ENCODE measurements at places on chromosomes 1 and 21. TPM values are rescaled to one million over a fixed set of nuclear protein-coding genes. Genes with fewer than 3 reads are reported as not detected.

DNA sequence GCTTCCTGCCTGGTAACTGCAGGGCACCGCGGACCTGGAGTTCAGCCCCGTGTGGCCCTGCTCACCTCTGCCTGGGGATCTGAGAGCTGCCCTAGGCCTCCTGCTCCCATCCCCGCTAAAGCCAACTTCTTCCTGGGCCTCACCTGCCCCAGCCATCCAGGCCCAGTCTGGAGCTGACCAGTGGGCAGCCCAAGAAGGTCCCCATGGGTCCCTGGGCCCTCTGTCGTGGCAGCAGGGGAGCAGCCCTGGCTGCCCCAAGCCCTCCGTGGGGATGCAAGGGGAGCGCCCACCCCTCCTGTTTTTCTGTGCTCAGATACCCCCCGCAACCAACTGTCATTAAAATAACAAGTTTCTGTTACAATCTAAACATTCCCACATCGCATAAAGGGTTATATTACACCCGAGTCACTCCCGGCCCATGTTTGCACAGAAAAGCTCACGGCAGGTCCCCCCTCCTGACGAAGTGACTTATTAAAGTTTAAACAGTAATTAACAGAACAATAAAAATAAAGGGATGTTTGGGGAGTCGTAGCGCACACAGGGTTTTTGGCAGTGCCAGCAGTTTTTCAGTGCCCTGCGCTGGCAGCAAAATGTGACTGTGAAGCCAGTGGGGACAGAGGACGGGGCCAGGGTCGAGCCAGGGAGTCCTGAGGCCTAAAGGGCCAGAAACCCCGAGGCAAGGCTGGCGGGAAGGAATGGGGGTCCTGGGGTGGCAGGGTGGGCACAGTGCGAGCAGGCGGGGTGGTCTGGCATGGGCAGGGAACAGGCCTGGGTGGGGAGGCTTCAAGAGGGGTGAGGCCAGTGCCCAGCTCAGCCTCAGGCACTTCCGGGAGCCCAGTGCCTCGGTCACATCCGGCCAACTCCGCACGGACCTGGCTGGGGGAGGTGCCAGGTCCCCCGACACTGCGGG is 121.5 kb downstream of the CASZ1 start:
- no peak for DNase-seq

GRCh38 chr1:209012443-209013196 is 570.9 kb upstream of the CAMK1G start:
- DNase-seq: no peak

DNA sequence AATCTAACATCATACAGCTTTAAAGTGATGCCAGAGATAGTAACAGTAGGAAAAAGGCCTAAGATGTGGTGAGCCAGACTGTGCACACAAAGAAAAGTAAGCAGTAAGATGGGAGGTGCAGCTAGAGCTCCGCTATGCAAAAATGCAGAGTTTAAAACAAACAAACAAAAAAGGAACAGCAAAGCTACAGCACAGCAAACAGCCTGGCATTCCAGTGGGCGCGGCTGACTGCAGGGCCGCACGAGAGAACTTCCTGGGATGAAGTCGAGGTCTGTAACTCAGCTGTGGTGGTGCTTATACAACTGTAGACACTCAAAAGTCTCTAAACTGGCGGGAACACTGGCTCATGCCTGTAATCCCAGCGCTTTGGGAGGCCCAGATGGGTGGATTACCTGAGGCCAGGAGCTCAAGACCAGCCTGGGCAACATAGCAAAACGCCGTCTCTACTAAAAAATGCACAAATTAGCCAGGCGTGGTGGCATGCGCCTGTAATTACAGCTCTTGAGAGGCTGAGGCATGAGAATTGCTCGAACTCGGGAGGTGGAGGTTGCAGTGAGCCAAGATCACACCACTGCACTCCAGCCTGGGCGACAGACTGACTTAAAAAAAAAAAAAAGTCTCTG is 30.1 kb downstream of the PRDM15 start:
- DNase-seq: no peak

- no peak for DNase-seq
Measured at GRCh38 chr1:116904791-116905320, 4.9 kb upstream of the PTGFRN start.

GRCh38 chr1:30691480-30691879 is 31.9 kb downstream of the MATN1 start:
- no peak for DNase-seq

GRCh38 chr1:84247425-84248220 is 53.9 kb upstream of the SAMD13 start:
- no peak for DNase-seq

DNA sequence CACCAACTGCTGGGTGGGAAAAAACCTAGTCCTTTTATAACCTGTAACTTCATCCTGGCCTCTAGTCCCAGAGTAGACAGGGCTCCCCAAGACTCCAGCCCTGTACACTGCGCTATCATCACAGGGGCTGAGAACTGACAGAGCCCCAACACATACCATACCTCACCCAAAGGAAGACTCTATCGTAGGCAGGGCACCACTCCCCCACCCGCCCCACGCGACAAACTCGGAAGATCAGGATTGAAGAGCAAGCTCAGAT is 15.8 kb downstream of the INPP5B start:
- DNase-seq: no peak

DNA sequence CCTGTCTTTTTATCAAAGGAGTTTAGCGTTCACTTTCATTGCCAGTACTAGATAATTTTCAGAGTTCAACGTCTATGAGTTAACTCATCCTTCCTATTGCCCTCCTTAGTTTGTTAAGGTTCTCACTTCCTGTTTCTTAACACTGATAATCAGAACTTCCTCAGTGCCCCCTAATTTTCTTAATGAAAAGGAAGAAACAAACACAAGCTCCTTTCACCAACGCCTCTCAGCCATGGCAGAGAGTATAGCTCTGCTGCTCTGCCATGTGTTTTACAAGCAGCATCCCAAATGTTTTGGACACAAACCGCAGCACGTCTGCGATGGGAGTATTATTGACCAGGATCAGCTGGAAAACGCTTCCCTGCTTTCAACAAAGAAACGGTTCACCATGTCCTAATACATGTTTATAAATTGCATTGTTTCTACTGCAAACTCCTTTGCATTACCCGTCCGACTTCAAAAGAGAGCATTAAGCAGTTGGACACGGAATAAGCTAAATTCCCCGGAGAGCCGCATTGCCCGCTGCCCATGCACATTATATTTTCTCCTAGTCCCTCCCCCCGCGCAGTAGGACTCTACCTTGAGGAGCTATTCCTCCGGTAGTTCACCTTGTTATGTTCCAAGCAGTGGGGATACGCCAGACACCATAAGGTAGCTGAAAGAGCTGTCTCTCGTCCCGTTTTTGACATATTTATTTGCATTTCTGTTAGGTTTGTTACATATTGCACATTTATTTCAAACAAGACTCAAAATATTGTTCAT is 561 bp downstream of the OLFM3 start:
- DNase-seq: no peak

DNA sequence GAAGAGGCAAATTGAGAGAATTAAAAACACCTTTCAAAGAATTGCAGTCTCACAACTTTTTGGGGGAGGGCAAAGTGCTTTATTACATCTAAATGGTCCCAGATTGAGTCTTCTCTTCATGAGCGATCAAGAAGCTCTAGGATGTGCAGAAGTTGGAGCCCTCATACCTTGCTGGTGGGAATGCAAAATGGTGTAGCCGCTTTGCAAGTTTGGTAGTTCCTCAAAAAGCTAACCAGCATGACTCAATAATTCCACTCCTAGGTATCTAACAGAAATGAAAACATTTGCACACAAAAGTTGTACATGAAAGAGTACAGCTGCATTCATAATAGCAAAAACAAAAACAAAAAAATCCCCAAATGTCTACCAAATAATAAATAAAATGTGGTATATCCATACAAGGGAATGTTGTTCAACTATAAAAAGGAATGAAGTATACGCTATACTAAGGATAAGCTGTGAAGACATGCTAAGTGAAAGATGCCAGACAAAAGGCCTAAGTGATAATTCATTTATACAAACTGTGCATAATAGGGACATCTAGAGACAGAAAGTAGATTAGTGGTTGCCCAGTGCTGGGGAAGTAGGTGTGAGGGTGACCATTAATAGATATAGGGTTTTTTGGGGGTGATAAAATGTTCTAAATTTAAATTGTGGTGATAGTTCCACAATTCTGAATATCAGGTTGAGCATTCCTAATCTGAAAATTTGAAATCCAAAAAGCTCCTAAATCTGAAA is 55.2 kb downstream of the SELENOF start:
- no peak for DNase-seq

- DNase-seq: no peak
Measured at GRCh38 chr21:45329261-45330074, 41.8 kb upstream of the POFUT2 start.

- DNase-seq: no peak
Measured at GRCh38 chr1:203888807-203889251, 27.4 kb downstream of the SNRPE start.

GRCh38 chr21:46295996-46296752 is 10.0 kb downstream of the YBEY start:
- DNase-seq: peak; percentile 94

DNA sequence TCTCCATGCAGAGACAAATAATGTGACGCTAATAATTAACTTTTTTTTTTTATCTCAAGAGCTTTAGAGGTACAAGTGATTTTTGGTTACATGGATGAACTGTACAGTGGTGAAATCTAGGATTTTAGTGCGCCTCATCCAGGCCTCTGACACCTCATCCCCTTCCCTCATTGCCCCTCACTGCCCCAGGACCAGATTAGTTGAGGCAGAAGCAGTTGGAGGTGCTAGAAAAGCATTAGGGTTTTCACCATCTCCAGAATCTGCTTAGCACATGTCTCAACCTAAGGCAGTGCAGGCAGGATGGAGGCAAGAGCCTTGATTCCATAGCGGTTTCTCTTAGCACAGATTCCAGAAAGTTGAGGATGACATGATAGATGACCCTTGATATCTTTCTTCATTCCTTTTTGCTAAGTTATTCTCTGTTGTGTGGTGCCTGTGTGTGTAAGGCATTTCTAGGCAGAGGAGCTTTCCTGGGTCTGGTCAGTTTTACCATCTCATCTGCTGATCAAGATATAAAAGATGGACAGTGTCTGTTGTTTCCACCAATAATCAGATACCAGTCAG is 16.3 kb upstream of the IL10 start:
- DNase-seq: no peak

GRCh38 chr1:159700312-159700711 is 14.1 kb downstream of the CRP start:
- DNase-seq: no peak

DNA sequence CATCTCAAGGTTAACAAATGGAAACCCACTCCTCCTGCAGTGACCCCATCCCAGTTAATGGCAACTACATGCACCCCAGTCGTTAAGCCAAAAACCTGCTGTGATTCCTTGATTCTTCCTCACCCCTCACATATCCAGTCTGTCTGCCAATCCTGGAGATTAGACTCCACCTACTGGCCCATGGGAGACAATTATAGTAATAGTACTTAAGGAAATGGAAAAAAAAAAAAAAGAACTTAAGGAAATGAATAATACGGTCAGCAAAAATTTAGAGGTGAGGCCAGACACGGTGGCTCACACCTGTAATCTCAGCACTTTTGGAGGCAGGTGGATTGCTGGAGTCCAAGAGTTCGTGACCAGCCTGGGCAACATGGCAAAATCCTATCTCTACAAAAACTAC is 7.0 kb downstream of the NOL9 start:
- DNase-seq: no peak

DNA sequence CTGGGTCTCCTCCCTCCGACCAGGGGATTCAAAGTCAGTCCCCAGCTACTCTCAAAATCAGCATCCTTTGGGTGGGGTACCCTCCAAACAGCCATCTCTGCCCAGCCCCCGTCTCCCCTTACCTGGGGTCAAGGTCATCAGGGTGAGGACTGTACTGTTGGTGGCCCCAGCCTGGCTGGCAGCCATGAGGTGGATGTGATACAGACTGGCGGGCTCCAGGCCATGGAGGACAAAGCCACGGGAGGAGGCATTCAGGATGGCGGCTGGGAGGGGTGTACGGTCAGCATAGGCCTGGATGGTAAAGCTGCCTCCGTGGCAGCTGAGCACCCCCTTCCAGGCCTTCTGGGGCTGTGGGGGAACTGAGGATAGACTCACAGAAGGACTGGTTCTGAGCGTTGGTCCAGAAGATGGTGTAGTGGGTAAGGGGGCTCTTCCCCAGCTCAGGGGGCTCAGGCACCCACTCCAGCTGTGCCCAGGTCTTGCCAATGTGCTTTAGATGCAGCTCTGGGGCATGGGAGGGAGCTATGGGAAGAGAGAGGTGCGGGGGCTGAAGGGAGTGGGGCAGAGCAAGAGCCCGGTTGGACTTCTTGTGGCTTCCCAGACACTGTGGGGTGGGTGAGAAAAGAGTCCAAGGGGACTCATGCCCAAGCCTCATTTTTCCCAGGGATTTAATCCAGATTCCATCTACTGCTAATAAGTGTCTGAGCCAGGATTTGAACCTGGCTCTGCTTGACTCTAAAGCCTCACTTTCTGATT is 3.7 kb upstream of the MRPS15 start:
- no peak for DNase-seq

- no peak for DNase-seq
Measured at GRCh38 chr1:222792744-222793143, 22.1 kb upstream of the DISP1 start.

DNA sequence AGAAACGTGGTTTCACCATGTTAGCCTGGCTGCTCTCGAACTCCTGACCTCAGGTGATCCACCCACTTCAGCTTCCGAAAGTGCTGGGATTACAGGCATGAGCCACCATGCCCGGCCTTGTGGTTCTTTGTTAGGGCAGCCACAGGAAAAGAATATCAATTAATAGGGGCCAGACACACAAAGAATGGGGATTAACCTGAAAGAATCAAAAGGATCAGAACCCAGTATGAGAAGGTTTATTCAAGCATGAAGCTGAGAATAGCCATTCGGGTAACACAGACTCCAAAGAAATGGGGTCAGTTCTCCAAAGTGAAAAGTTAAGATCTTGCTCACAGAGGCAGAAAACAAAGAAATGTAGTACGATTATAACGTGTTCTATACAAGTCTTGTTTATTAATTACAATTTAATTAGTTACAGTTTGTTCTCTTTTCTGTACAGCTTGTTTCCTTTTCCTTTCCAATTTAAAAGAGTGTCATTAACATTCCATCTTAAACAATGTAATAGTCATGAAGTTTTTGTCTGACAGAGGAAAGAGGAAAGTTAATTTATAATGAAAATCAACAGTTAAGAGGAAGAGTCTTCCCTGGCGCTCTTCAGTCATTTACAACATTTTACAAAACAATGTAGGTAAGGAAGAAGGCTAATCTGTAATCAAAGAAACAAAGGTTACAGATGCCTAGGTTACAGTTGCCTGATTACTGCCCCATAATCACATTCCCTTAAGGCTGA is 51.3 kb upstream of the SLC45A1 start:
- DNase-seq: no peak

The RIPPLY3 gene
- total RNA-seq: not detected

The ADAMTS5 gene
- 10.9 TPM for total RNA-seq

The HPCA gene
- total RNA-seq: not detected

The FCRL2 gene
- not detected for total RNA-seq

The KLHDC9 gene
- total RNA-seq: 7.8 TPM
